NCI-H1436 (cell line): ENCODE measurements at places on chromosomes 7 and 10.

GRCh38 chr7:150835702-150836280 lies 16.5 kb upstream of the AOC1 start:
- no peak for DNase-seq

DNA sequence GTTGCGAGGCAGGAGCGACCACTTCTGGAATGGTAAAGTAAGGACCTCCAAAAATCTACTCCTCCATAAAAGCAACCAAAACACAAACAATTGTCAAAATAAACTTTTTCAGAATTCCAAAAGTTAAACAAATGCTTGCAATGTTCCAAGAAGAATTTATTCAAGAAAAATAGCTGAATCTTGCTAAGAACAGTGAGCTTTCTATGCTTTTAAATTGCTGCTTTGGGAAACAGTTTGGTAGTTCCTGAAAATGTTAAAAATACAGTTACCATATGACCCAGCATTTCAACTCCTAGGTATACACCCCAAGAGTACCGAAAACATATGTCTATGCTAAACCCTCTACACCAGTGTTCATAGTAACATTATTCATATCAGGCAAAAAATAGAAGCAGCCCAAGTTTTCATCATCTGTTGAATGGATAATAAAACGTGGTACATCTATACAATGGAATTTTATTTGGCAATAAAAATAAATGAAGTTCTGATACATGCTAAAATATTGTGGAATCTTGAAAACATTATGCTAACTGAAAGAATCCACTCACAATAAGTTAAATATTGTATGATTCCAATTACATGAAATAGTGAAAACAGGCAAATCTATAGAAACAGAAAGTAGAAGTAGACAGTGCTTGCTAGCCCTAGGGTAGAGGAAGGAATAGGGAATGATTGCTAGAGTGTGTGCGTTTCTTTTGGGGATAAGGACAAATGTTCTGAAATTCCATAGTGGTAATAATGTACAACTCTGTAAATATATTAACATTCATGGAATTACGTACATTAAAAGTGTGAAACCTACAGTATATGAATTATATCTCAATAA lies 57.0 kb downstream of the LRRN3 start:
- no peak for DNase-seq

DNA sequence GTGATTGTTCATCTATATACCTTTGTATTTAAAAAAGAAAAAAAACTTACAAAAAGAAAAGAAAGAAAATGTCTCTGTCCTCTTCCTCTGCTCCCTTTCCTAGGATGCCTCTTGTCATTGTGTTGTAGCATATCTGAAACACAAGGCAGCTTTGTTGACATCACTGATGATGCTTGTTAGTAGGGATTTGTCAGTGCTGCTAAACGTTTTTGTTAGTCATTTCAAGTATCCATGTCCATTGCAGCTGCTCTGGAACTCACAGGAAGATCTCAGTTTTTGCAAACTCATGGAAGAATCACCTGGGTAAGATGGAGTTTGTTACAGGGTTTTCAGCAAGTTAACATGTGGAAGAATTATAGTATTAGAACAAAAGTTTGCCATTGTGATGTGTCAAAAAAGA lies 123.6 kb downstream of the CCSER2 start:
- DNase-seq, result no peak

DNA sequence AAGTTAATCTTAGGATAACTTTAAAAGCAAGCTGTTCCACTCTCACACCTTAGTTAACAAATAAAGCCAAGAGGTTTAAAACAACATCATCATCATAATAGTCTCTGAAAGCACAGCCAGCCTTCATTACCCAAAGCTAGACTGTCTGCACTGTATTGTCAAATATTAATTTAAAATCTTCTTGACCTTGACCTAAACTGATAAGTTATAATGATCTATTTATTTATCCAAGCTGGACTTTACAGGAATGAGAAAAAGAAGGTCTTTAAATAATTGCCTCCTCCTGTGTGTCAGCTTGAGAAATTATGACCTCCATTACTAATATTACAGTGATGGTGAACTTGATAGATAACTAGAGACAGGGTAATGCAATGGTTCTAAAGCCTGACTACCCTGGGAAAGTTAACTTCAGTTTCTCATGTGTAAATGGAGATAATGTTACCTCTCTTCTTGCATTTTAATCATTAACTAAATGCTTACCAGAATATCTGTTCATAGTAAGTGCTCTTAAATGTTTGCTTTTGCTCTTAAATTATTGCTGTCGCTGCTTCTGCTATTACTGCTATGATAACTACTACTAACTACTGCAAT lies 111.0 kb downstream of the KAT6B start:
- no peak for DNase-seq
